Tibial artery (tissue), 4 donors: ENCODE measurements at places on chromosomes 2 and 18.
A peak's percentile ranks its signal among the peaks of the same experiment; 100 is the strongest.

DNA sequence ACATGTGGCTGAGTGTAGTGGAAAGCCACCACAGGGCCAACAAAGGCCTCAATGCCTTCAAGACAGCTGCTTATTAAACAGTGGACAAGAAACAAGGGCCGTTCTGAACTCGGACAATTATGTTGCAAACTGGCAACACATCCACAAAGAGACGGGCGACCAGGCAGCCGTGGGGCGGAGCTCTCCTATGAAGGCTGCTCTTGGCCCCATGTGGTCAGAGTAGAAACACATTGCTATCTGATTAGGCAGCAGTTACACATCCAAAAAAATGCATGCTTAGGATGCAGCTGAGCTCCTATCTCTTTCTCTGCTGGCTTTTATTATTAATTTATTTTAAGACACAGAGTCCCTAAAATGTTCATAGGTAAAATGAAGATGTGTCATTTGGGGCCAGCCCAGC lies 163.4 kb downstream of the TMEM163 start:
- no peak for DNase-seq

DNA sequence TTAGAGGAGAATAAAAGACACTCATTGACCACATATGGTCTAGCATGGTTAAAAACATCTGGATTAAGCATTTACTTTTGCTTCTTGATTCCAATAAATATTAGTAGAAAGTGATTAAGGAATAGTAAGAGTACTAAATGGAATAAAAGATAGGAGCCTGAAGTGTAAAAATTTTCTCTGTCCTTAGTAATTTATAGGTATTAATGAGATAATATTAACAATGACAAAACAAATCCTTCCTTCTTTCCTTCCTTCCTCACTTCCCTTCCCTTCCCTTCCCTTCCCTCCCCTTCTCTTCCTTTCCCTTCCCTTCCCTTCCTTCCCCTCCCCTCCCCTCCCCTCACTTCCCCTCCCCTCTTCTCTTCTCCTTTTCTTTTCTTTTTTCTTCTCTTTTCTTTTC lies 797.5 kb upstream of the NRXN1 start:
- DNase-seq = no peak

GRCh38 chr2:234714711-234715110 lies 217.8 kb upstream of the ARL4C start:
- no peak for DNase-seq

DNA sequence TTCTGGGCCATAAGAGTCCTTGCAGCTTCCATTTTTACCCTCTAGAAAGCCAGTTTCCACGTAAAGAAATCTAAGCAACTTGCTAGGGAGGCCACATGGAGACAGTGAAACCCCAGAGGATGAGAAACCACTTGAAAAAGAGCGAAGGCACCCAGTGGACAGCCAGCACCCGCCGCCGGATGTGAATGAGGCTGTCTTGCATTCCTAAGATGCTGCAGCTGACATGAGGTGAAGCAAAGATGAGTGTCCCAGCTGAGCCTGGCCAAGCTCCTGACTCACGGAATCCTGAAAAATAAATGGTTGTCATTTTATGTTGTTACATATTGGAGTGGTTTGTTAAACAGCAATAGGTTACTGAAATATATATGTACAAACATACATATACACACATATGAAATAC lies 65.9 kb upstream of the STPG4 start:
- peak; percentile 13 for DNase-seq

DNA sequence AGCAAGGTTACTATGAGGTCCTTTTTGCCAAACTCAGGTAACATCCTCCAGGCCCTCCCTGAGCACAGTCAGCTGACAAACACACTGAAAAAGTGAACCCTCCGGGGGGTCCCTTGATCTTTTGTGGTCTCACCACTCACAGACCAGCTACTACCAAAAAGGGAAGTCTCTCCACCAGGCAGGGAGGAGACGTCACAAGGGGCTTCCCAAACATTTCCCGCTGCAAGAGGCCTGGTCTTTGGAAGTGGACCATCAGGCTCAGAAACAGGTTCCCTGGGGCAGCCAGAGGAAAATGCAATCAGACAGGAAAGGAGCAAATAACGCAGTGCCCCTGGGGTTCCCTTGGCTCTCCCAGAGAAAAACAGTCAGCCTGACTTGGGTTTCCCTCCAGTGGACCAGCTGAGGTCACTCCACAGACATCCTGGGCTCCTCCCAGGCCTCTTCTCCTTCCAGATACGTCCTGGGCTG lies 38.7 kb upstream of the POMC start:
- DNase-seq = no peak

DNA sequence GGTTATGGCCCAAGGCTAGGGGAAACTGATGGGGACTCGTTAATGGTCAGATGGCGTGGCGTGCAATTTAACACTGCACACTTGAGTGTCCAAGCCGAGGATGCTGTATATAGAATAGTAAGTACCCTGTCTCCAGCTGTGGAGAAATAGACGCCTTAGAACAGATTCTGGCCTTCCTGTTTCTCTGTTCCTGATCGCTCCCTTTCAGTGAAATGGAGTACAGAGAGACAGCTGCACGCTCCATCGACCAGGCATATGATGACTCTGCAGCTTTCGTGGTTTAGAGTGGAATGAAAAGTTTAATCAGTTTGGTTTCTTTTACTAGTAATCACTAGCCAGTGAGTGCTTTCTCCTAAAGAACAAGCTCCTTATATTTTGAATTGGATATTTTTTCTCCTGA lies 213.4 kb downstream of the NEDD4L start:
- DNase-seq = no peak

- no peak for DNase-seq
These were observed 142.6 kb downstream of the RTP5 start for GRCh38 chr2:242011991-242012764.

- no peak for DNase-seq
These were observed 1.5 kb upstream of the ASB18 start for GRCh38 chr2:236265675-236266074.

DNA sequence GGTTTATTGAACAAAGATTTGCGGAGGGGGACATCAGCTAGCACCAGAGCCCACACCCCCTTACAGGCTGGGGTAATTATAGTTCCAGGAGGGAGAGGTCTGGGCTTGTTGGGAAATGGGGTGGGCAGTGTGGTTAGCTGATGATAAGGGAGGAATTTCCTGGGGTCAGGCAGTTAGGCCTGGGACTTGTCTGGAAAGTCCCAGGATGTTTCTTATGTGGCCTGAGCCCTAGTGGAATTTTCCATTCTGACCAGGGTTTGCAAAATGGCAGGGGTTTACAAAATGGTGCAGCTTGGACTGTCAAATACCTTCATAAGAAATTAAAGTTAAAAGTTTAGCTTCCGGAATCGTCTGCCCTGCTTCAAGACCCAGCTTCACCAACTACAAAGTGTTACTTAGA lies 199.1 kb downstream of the FBXO15 start:
- DNase-seq = no peak

DNA sequence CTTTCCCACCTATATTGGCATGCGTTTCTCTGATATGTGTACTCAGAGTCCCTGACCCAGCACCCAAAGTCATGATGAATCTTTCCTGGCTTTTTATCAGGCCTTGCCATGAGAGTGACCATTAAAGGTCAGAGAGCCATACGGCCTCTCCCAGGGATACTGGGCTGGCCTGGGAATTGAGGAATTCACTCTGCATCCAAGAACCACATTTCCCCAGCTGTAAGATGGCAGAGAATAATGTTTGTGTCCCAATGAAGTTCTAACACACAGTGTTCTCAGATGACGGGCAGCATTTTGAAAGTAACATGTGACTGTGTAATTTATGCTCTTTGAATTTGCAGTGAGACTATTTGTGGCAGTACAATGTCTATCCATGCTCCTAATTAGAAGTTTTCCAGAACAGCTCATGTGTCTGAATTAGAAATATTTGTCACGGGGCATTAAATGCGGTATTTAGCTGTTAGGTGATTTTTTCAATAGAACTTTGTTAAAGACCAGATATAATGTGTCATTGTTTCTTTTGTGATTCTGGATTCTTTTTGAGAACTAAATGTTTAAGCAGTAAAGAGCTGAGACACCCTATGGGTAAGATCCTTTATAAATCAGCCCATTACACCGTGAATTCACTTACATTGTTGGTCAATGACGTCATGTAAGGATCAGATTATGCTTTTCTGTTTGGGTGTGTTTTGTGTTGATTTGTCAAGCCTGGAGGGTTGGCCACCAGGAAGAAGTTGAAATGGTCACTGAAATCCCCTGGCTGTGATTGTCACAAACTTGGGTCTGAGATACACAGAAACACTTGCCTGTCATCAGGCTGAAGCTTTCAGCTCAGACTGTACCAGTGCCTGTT lies 7.3 kb upstream of the SLC3A1 start:
- peak; percentile 59 for DNase-seq

GRCh38 chr2:46818141-46818621 lies 97.4 kb downstream of the MCFD2 start:
- DNase-seq = peak; percentile 94

DNA sequence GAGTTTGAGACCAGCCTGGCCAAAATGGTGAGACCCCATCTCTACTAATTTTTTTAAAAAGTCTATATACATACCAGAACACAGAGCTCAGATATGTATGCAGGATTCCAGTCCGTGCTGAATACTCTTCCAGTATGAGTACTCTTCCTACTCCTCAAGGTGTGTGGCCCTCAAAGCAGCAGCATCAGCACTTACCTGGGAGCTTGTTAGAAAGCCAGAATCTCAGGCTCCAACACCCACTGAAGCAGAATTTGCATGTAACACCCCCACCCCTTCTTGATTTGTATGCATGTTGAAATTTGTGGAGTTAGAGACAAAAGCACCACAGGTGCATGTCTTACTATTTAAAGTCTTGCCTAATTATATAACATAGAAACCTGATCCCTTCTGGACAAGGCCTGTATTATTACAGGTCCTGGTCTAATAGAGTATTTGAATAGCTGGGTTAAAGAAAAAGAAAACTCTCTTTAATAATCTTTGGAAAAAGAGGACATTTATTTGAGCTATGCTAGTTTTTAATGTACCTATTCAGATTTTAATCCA lies 50.3 kb upstream of the NFE2L2 start:
- DNase-seq = no peak

GRCh38 chr2:45047301-45047700 lies 38.0 kb upstream of the SIX2 start:
- no peak for DNase-seq

DNA sequence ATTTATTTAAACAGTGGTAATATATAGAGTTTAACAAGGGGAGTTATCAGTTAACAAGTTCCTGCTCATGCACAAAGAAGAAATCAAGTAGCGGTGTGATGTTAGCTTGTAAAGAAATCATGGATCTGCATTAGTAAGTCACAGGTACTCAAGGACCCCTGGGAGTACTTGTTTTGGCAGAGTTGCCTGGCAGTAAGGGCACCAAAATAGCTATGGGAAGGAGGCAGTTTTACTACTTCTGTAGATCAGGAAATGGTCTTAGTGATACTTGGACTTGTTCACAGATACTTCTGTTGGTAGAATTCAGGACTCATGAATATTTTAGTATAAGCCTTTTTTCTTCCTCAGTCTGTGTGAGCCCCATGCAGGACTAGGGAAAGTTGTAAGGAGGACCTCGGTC lies 107.3 kb upstream of the IL1R2 start:
- no peak for DNase-seq

DNA sequence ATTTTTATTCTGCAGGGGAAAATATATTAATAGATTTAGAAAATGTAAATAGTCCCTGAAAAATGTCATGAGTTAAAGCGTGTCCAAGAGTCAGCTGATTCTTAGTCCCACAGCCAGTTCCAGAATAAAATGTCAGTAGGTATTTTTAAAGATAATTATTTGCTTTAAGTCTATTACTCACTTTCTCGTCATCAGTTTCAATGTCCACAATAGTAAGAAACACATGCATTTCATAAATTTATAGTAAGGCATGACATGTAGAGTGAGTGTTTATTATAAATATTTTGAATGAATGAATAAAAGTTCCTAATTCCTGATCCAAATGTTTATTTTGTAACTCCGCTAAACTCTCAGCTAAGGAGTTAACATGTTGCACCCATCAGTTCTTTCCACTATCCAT lies 1044.0 kb upstream of the PIK3C3 start:
- DNase-seq = no peak

GRCh38 chr2:12728221-12728777 lies 11.6 kb downstream of the TRIB2 start:
- DNase-seq = no peak

DNA sequence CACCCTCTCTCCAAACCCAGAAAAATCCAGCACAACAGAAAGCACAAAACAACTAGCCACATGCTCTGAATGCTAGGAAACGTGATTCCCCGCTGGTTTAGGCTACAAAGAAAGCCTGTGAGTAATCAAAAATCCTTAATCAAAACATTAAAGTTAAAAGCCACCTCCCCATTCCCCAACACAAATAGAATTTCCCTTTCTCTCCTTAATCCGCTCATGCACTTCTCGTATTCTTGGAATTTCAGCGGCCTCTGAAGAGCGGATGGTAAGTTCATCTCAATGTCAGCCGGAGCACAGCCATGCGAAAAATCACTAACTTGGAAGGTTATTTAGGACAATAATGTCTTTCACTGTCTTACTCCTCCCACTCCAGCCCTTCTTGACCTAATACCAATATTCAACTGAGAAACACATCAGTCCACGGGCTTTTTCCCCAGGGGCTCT lies 126.7 kb downstream of the OSBPL1A start:
- DNase-seq = no peak

DNA sequence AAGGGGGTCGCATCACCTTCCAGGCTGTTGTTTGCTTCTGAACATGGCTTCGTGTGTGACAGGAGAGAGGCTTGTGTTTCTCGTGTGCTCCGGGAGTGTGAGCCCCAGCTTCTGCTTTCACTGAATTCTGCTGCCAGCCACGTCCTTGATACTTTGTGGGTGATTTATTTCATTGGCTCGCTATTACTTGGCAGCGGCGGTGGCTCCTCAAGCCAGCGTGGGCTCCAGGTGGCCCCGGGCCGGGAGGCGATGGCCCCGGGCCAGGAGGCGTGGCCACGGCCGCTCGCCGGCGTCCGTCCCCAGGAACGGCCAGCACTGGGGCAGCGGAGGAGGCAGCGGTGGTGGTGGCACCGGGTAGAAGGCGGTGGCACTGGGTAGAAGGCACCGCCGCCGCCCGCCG lies 63.1 kb downstream of the NAPG start:
- DNase-seq = no peak

DNA sequence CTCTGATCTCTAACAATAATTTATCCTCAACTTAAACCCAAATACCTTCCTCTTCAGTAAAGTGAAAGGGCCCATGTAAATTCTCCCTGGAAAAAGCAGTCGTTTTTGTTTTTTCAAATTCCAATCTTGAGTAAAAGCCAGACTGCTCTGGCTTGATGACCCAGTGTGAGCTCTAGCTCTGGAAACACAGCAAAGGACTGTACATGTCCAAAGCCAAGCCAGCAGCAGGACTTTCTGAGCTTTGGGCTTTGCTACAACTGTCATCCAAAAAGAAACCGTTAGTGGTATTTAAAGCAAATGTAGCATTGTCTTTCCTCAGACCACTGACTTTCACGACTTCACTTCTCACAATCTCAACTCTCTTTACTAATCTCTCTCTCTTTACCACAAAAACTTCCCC lies 25.4 kb downstream of the SH3YL1 start:
- DNase-seq = no peak
